ENCODE measurements at places on chromosomes 12 and 14.

GRCh38 chr12:31650918-31651317 is 8.6 kb upstream of the ETFBKMT start:
- no peak for DNase-seq

GRCh38 chr12:123232472-123232806 is 502 bp downstream of the MPHOSPH9 start:
- DNase-seq: no peak

DNA sequence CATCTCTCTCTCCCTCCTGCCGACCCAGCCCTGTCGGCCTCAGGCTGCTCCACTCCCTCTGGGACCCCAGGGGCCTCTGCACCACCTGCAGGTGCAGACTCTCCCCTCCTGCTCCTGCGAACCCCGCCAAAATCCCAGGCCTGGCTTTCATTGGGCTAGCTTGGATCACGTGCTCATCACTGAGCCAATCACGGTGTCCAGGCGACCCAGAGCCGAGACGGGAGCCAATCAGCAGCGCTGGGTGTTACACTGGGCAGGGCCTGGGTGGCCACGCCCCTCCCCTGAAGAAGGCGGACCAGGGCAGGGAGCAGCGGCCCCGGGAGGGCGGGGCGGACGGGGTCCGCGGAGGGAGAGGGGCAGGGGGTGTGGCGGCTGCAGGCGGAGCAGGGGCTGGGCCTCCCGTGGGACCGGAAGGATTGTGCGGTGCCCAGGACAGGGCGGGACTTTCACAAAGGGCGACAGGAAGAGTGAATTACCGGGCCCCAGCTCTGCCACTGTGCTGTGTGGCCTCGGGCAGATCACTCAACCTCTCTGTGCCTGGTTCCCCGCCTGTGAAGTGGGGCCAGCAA is 66.6 kb upstream of the FBRSL1 start:
- DNase-seq: no peak

DNA sequence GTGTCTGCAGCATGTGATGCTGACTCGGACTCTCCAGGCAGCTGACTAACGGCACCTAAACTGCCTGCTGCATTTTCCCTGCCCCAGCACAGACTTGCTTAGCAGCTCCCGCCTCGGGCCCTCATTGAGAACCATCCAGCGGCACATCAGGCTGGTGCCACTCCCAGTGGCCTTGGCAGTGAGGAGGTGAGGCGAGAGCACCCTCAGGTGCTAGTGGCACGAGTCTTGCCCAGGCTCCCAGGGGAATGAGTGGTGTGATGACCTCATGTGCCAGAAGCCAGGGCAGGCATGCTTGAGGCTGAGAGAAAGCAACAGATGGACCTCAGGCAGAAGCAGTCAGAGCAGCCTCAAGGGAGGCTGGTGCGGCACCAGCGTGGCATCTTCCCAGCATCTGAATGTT is 60.2 kb downstream of the PRKCH start:
- no peak for DNase-seq

Measured in AML-193 (cell line).